ENCODE measurements at places on chromosomes 3 and 15. TPM values are rescaled to one million over a fixed set of nuclear protein-coding genes. Genes with fewer than 3 reads are reported as not detected.

Gene GPR171
- not detected for polyA plus RNA-seq

DNA sequence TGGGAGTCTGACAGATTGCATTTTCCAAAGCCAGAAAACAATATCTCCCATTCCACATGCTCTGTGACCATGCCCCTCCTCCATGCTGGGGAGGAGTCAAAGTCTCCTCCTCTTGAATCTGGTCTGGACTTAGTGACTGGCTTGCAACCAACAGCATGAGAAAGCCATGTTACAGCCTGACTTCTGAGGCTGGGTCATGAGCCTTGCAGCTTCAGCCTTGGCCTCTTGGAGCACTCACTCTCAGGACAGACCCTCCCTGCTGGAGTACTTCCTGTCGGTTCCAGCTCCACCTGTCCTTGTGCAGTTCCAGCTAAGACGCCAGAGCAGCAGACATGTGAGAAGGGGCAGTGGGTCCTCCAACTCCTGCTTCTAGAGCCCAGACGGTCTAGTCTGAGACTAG, 49.7 kb upstream of the RBSN start:
- no peak for DNase-seq

Gene NUDT16
- polyA plus RNA-seq, result 45.3 TPM

Gene CAND2
- polyA plus RNA-seq, result 7.5 TPM

Gene ISLR
- 43.2 TPM for polyA plus RNA-seq

Gene ESYT3
- polyA plus RNA-seq, result 3.1 TPM

GRCh38 chr3:22485954-22486353, 717.2 kb upstream of the UBE2E2 start:
- no peak for DNase-seq

Measured in left kidney (tissue), 8 donors.